NCI-H774 (cell line): ENCODE measurements at places on chromosomes 5 and 9.

- no peak for DNase-seq
These were observed 113.7 kb upstream of the EPB41L4A start for GRCh38 chr5:112532654-112533360.

DNA sequence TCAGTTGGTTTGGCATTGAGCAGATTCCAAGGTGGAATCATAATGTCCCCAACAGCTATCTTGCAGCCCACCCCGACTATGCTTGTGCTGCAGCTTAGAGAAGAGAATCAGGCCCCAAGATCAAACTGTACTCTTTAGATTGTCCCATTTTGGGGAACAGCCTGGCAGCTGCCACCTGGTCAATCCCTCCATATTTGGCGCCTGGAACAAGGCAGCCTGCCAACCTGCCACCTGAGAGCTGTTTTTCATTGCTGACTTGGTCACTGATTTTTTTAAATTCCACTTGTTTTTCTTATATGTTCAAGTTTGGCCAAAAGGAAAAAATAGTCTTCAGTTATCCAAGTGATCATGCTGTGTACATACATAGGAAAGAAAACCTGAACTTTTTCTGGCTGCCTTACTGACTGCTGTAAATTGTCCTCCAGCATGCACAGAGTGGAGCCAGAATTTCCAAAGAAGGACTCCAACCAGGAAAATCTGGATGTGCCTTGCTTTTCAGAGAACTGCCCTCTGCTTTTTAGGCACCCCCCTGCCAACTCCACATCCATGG lies 504.2 kb downstream of the ENC1 start:
- DNase-seq, result no peak

- DNase-seq, result no peak
These were observed 11.5 kb downstream of the STKLD1 start for GRCh38 chr9:133387680-133388079.

DNA sequence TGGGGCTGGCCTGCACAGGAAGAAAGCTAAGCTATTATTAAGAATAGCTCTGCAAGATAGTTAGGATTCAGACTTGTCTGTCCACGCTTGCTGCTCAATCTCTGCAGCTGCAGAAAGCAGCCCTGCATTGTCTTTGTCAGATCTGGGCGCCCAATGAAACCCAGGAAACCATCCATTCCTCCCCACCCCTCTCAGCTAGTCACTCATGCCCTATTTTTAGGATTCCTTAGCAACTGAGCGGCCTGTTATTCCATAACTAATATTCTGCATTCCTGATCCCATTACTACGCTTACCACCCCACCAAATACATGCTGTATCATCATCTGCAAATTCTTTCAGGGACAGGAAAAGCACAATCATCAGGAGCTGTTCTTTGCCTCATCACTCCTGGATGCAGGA lies 52.9 kb upstream of the APC start:
- no peak for DNase-seq

- DNase-seq, result peak; percentile 80
These were observed 53.5 kb upstream of the IL7R start for GRCh38 chr5:35803191-35803651.

GRCh38 chr9:114501796-114502682 lies 3.2 kb downstream of the WHRN start:
- DNase-seq, result no peak
